ENCODE measurements at places on chromosomes 4 and X. TPM values are rescaled to one million over a fixed set of nuclear protein-coding genes. Genes with fewer than 3 reads are reported as not detected.

ALB gene
- not detected for total RNA-seq

TMEM47 gene
- total RNA-seq, result 28.0 TPM

WAS gene
- total RNA-seq, result not detected

GNRHR gene
- total RNA-seq, result not detected

PAK3 gene
- total RNA-seq, result 7.5 TPM

- DNase-seq, result no peak
Measured at GRCh38 chrX:46647251-46647650, 73.7 kb downstream of the CHST7 start.

DNA sequence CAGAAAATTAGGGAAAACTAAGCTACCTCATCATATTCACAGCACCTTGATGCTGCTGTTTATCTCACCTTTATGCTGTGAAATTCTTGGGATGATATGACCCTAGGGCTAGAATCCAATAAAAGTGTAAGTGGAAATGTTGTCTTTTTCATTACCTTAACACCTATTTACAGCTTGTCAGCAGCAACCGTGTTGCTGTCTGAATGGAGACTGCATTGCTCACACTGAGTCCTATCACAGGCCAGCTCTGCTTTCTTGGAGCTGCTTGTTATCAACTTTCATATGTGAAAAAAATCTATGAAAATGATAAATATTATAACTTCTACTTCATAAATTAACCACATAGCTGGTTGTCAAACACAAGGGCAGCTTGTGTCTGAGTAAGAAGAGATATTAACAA is 789.5 kb downstream of the TECRL start:
- no peak for DNase-seq

- no peak for DNase-seq
Measured at GRCh38 chr4:93852680-93853079, 24.1 kb downstream of the ATOH1 start.

GRCh38 chrX:63747331-63747730 is 37.7 kb downstream of the ARHGEF9 start:
- DNase-seq, result peak; percentile 42

DNA sequence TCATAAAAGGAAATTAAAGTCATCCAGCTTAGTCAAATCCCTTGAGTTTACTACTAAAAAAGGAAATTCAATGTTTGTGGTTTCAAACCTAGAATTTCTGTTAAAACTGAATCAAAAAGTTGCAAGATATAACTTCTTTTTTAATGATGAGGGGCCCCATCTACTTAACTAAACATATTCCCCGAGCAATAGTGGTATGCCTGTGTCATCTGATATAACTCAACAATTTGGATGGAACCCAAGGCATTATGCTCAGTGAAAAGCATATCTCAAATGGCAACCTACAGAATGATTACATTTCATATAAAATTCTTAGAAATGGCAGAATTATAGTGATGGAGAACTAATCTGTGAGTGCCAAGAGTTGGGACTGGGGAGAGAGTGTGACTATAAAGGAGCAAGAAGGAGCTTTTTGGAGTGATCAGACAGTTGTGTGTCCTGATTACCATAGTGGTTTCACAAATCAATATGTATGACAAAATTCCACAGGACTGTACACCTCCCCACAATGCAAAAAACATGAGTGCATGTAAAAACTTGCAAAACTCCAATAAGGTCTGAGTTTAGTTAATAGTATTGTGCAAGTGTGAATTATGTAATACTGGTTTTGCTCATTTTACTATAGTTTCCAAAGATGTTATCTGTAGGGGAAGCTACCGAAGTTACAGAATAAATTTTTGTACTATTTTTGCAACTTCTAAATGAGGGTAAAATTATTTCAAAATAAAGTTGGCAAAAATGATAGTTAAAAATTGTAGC is 323.2 kb downstream of the ARHGAP24 start:
- DNase-seq, result peak; percentile 53

- DNase-seq, result peak; percentile 9
Measured at GRCh38 chr4:83285055-83285407, 433 bp upstream of the COQ2 start.

GRCh38 chr4:189002475-189002874 is 863.2 kb downstream of the TRIML1 start:
- DNase-seq, result no peak

DNA sequence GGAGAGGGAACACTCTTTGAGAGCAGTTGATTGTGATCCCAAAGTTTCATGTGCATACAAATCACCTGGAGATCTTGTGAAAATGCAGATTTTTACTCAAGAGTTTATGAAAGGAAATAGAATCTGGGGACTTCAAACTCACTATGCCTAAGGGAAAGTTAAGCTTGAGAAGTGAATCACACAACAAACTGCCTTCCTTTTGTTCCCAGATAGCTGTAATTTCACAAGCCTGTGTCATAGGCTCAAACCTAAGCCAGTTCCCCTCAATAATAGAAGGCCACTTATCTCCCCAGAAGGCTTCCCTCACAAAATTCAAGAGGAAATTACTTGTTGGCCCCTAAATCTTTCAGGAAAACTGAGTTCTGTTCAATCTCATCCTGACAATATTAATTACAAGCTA is 132.8 kb upstream of the MAGEB16 start:
- peak; percentile 3 for DNase-seq

DNA sequence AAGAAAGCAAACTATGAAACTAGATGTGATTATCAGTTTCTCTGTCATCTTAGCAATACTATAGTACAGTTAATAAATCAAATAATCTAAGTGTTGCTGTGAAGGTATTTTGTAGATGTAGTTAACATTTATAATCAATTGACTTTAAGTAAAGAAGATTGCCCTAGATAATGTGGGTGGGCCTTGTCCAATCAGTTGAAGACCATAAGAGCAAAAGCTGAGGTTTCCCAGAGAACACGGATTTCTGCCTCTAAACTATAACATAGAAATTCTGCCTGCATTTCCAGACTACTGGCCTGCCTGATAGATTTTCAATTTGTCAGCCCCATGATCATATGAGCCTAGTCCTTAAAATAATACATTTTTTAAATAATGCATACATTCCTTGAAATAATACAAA is 222.9 kb downstream of the PCDH18 start:
- no peak for DNase-seq

- no peak for DNase-seq
Measured at GRCh38 chrX:153692611-153693156, 5.0 kb downstream of the SLC6A8 start.

DNA sequence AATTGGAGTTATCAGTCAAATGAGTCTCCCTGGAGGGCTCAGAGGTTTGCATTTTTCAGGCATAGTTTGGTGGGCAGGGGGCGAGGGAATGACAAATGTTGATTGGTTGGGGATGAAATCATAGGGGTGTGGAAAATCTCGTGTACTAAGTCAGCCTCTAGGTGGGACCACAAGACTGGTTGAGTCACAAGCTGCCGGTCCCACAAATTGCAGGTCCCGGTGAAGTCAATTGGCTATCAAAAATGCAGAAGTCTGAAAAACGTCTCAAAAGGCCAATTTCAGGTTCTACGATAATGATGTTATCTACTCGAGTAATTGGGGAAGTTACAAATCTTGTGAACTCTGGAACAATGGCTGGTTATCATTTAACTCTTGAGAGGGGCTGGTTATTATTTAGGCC is 98.8 kb upstream of the DHX15 start:
- no peak for DNase-seq

DNA sequence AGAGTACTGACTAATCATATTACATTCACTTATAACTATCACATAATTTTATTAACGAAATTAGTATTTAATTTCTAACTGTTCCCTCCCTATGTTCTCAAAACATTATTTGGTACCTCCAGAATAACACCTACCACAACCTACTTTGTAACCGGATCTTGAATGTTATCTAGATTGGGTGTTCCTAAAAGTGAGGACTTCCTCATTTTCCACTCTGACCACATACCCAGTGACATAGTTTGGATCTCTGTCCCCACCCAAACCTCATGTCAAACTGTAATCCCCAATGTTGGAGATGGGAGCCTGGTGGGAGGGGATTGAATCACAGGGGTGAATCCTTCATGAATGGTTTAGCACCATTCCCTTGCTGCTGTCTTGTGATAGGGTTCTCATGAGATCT is 21.8 kb downstream of the NR3C2 start:
- DNase-seq, result no peak

DNA sequence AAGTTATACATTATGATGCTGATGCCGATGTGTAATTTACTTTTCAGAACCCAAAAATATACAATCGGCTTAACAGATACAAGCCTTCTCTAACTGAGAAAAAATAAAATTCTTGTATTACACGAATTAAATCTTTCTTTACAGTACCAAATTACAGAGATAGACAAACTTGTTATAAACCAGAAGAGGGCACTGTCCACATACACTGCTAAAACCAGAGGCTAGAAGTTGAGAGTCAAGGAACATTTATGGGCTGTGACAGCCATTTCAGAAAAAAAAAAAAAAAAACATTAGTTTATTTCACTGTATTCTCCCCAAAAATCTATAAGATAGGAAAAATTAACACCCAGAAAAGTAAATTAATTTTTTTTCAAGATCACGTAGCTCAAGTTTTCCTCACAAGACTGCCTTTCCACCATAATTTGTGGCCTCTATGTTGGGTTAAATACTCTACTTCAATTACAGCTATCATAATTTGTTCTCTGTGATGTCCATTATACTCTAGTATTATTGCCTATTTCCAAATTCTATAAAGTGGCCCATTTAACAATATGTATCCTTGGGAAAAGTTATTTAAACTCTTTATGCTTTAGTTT is 12.0 kb downstream of the EREG start:
- DNase-seq, result peak; percentile 46

DNA sequence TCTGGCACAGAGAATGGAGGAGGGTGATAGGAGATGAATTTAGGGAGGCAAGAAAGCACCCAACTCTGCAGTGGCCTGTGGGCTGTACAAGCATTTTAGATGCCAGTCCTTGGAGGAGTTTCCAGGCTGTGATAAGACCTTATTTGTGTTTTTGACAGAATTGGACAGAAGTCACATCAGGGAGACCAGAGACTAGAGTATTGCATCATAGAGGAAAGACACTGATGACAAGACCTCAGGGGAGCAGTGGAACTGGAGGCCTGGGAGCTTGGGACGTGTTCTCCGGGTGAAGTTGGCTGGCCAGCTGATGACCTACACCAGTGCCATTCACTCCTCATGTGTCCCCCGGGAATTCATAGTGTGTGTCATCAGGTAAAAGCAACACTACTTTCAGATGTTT is 284.0 kb upstream of the ZFP42 start:
- no peak for DNase-seq

GRCh38 chr4:187883049-187883448 is 112.5 kb upstream of the ZFP42 start:
- no peak for DNase-seq

- DNase-seq, result no peak
Measured at GRCh38 chrX:101918751-101919150, 13.1 kb downstream of the ZMAT1 start.

DNA sequence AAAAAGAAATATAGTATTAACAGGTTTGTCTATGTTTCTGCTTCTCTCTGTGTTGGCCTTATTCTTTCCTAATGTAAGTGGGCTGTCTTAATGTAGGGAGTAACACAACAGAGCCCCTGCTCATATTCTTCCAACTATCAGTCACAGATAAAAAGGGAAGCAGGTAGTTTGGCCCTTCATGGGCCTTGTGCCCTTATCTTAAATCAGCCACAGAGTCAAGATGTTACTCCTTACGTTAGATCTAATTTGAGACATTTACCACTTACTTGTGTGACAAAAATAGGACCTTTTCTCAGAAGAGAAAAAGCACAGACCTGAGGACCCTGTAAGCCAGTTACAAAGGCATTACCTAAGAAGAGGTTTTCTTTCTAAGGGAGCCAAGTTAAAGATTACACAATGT is 589.0 kb downstream of the GRXCR1 start:
- DNase-seq, result no peak

GRCh38 chr4:34183926-34184325 is 2060.4 kb downstream of the ARAP2 start:
- DNase-seq, result no peak

GRCh38 chr4:47664051-47664826 is 173.6 kb downstream of the CORIN start:
- no peak for DNase-seq

DNA sequence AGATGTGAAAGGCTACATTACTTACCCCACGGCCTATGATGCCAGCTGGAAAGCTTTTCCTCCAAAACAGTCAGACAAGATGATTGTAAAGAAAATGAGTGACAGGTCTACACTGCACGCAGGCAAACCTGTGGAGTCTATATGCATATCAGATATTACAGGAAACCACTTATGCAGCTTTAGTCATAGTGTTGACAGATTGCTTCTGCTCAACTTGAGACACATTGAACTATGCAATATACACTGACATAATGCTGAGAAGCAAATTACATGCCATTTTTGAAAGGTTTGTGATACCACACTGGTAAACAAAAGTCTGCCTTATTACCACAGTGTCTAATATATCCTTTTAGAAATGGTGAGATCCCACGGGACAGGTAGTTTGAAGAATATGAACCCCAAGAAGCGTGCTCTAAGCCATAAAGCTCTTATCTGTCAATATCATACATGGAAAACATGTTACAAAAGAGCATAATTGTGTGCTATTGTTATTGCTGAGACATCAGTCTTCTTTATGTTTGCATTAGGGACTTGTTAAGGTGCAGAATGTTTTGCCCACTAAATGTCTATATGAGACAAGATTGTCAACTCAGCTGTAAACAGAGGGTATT is 1835.8 kb upstream of the TENM3 start:
- DNase-seq, result no peak

DNA sequence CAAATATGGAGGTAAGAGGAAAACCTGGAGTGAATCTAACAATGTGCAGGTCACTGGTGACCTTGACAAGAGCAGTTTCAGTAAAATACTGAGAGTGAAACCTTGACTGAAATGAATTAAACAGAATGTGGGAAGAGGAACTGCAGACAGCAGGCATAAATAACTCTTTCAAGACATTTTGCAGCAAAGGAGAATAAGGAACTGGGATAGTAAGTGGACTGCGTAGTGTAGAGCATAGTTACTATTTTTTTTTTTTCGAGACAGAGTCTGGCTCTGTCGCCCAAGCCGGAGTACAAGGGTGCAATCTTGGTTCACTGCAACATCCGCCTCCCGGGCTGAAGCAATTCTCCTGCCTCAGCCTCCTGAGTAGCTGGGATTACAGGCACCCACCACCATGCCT is 24.0 kb downstream of the RBMX start:
- DNase-seq, result no peak

GRCh38 chr4:72843466-72843865 is 226.1 kb downstream of the COX18 start:
- DNase-seq, result no peak

Data from mammary epithelial cell (primary cell).